ENCODE measurements at places on chromosomes 5 and 9.

- no peak for DNase-seq
Observed at GRCh38 chr9:110900917-110901316, 137.4 kb downstream of the LPAR1 start.

DNA sequence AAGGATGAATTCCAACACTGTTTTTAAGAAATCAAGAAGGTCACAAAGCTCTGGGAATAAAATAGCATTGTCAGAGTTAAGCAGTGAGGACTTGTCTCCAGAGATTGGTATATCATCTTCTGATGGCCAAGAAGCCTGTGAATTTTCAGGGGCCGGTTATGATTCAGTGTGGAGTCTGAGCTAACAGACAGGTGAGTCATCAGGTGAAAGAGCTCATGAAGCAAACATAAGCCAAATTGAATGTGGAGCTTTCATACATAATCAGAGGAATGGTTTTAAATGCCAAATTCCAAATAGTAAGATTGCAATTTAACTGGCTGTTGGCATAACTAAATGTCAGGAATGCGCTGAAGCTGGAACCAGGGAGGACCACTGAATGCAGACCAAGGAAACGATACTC lies 494.2 kb downstream of the MTRR start:
- DNase-seq, result no peak

DNA sequence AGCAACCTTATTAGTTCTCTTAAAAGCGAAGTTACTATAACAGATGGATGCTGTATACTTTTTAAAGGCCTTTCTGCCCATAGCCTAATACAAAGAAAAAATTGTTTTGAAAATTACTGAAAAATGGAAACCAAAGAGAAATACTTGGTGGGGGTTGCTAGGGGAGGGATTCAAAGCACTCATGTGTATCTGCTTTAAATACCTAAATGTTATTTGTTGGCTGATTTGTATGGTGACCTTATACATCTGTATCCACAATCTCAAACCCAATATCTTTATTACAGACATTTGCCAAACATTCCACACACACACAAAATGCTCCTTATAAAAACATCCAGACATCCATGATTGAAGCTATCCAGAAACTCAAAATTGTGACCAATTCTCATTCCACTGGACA lies 172.0 kb downstream of the ADAMTS12 start:
- DNase-seq, result no peak

DNA sequence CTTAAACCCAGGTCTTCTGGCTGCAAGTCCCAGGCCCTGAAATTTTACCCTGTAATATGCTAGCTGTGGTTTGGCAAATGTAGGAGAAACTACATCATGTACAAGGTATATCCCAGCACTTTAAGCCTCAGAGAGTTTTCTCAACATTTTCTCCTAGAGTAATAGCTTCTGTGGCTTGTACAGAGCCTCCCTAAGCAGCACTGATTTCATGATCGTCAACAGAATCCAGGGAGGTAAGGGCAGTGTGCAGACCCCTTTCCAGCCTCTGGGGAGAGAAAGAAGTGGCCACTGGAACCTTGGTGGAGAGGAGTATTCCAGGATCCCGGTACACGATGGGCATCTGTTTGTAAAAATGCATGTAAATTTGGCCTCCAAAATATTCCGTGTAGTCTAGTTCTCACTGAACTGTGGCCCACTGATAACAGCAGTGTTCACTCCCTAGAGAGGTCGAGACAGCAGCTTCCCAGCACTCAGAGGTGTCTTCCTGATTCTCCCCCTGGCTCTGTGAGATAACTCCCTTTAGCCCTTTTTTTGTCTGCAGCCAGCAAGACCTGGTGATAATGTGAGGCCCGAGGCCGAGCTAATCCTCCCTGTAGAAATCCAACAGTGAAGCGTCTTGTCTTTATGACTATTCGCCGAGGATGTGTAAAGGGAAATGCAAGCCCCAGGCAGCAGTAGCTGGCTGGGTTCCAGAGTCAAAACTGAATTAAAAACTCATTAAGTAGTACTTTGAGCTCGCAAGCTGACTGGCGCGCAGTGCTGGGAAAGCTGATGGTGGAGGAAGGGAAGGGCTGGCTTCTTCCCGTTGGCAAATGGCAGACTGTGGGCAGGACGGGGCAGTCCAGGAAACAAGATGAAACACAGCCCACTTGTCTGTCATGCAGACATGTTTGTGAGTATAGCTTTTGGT lies 59.0 kb downstream of the MAP1B start:
- no peak for DNase-seq

DNA sequence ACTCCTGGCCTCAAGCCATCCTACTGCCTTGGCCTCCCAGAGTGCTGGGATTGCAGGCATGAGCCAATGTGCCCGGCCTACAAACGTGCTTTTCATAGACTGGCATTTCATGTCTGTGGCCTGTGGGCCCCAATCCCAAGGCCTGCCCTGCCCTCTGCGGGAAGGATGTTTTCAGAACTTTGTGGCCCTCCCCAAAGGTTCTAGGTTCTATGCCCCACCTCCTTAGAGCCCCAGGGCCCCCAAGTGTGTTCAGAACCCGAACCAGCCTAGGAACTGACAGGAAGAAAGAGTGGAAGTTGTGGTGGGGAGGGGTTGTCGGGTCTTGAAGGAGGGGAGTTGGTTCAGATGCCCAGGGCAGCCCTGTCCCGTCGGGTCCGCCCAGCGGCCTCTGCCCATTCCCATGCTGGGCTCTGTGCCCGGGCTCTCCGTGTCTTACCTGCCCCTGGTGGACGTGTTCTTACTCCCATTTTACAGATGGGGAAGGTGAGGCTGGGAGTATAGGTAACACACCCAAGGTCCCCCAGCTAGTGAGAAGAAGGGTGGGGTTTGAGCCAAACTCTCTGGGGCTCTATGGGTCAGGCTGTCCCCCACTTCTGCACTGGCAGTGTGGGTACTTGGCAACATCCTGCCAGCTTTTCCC lies 175.8 kb upstream of the IER5L start:
- DNase-seq, result no peak

GRCh38 chr5:170310256-170310926 lies 12.8 kb upstream of the LCP2 start:
- no peak for DNase-seq

Data from CD4-positive, alpha-beta T cell treated with Interferon alpha-2 for 1 hour (primary cell).